ENCODE measurements at places on chromosomes 2 and 18.
A peak's percentile ranks its signal among the peaks of the same experiment; 100 is the strongest.

- DNase-seq: no peak
Measured at GRCh38 chr2:63755965-63756364, 85.7 kb upstream of the UGP2 start.

GRCh38 chr2:52542297-52542696, 1225.3 kb upstream of the CHAC2 start:
- no peak for DNase-seq

DNA sequence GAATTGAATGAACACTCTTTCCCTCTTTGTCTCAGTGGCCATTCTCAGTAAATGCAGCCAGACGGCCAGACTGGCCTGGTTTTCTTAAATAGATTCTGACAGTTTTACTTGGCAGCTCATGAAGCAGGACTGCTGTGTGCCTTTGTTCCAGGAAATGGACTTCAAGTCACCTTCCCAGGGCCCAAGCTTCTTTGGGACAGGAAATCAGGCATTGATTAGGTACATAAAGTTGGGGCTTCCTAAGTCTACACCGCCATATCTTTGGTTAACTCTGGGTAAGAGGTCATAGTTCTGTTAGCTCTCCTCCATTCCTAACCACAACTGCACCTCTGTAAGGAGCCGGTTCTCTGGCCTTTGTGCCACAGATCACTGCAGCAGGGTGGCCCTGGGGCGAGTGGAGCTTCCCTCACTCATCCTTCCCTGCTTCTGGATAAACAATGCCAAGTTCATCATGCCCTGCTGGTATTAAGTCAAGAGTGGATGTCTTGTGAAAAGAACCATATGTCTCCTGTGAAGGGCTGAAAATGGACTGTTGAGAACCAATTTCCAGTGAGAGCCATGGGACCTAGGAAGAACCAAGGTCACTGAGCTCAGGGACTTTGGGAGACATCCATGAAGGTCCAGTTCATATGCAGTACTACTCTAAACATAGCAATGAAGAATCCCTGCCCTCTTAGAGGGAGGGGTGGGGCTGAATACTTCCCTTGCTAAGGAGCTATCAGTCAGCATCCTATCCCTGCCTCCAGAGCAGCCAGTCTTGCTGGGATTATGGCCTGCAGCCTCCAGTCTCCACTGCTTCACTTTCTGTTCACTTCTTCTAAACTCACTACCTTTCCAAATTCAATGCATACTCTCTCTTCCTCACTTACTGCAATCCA, 122.6 kb upstream of the XPO1 start:
- no peak for DNase-seq

GRCh38 chr2:172093416-172094293, 8.3 kb downstream of the DLX1 start:
- DNase-seq: no peak

DNA sequence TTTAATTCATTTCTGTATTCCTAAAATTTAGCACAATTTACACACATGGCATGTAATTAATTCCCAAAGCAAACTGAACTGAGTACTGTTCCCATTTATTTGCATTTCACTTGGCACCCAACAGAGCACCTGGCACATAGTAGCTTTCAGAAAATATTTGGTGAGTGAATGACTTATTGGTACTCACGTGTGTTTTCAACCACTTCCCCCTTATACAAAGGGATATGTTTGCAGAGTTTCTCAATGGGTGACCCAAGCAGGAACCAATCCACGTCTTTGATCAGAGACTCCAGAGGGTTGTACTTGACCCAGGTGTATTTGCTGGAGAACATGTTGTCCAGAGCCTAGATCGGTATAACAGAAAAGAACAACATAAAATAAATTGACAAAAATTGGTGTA, 6.6 kb downstream of the GKN2 start:
- DNase-seq: no peak

GRCh38 chr2:37707393-37707792, 36.0 kb upstream of the CDC42EP3 start:
- no peak for DNase-seq

GRCh38 chr2:234429265-234429664, 67.6 kb downstream of the ARL4C start:
- no peak for DNase-seq

GRCh38 chr2:36702781-36703180, 6.3 kb downstream of the VIT start:
- no peak for DNase-seq

GRCh38 chr18:77984833-77985232, 735.2 kb downstream of the GALR1 start:
- DNase-seq: no peak

- no peak for DNase-seq
Measured at GRCh38 chr2:163775304-163775703, 39.5 kb upstream of the FIGN start.

DNA sequence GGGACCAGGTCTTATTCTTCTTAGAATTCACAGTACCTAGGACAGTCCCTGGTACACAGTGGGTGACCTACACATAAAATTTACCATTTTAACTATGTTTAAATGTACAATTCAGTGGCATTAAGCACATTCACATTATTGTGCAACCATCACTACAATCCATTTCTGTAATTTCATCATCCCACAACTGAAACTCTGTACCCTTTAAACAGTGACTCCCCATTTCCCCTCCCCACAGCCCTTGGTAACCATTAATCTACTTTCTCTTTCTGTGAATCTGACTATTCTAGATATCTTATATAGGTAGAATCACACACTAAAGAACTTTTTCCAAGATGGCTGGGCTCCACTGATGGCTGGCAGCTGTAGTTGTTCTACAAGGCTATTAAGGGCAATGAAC, 41.6 kb downstream of the GFPT1 start:
- DNase-seq: no peak

- DNase-seq: no peak
Measured at GRCh38 chr2:224598678-224599077, 13.5 kb upstream of the CUL3 start.

GRCh38 chr18:49459404-49460171, 857 bp downstream of the DYM start:
- DNase-seq: peak; percentile 12

GRCh38 chr2:69774984-69775982, 33.3 kb downstream of the ANXA4 start:
- DNase-seq: peak; percentile 31

Data from stimulated activated naive CD8-positive, alpha-beta T cell treated with anti-CD3 and anti-CD28 coated beads, Interleukin-15, Interleukin-2, amounts not matched to agents 100 U/mL and 50 U/mL, for 24 hours (primary cell).